ENCODE measurements at places on chromosomes 6 and 20.

- no peak overlapping the region for H3K27ac ChIP-seq
- no peak for DNase-seq
- no peaks in the 10 kb centered on the region for H3K36me3 ChIP-seq
- H3K4me1 ChIP-seq = no peaks in the 10 kb centered on the region
- no peak overlapping the region for H3K4me3 ChIP-seq
These were observed 117.5 kb downstream of the FLRT3 start for GRCh38 chr20:14219801-14220461.

GRCh38 chr6:44593539-44593944 lies 206.0 kb downstream of the CDC5L start:
- no peak for DNase-seq
- no peaks in the 10 kb centered on the region for H3K36me3 ChIP-seq
- no peak overlapping the region for H3K4me3 ChIP-seq
- H3K27me3 ChIP-seq = no peaks in the 10 kb centered on the region
- H3K27ac ChIP-seq = no peak overlapping the region
- no peaks in the 10 kb centered on the region for H3K4me1 ChIP-seq

GRCh38 chr6:20778912-20779311 lies 244.7 kb downstream of the CDKAL1 start:
- H3K27ac ChIP-seq = no peak overlapping the region
- no peaks in the 10 kb centered on the region for H3K27me3 ChIP-seq
- DNase-seq = no peak
- H3K36me3 ChIP-seq = no peaks in the 10 kb centered on the region
- H3K4me1 ChIP-seq = no peaks in the 10 kb centered on the region
- no peak overlapping the region for H3K4me3 ChIP-seq

- no peaks in the 10 kb centered on the region for H3K36me3 ChIP-seq
- no peak overlapping the region for H3K4me3 ChIP-seq
- peak; percentile 63 for DNase-seq
- no peaks in the 10 kb centered on the region for H3K27me3 ChIP-seq
- H3K27ac ChIP-seq = no peak overlapping the region
These were observed 65.7 kb upstream of the TOP1 start for GRCh38 chr20:40962733-40963504.

DNA sequence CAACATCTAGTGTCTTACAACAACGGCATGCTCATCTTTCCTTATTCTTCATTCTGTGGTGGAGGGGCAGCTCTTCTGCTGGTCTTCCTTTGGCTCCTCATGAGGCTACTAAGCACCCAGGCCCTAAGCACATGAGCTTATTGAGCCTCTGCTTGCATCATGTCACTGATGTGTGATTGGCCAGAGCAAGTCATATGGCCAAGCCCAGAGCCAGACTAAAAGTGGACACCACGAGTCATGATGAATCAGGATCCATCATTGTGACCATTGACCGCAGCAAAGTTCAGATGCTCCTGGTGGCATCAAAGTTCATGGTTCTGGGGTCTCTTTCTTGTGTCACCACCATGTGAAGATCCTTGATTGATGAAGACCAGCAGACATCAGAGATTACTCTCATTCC lies 192.0 kb upstream of the FOXA2 start:
- H3K27ac ChIP-seq = no peak overlapping the region
- no peak for DNase-seq
- no peaks in the 10 kb centered on the region for H3K27me3 ChIP-seq
- no peak overlapping the region for H3K4me3 ChIP-seq

GRCh38 chr20:31708736-31709534 lies 13.7 kb downstream of the BCL2L1 start:
- no peaks in the 10 kb centered on the region for H3K27me3 ChIP-seq
- peak overlapping the region; percentile 99 for H3K27ac ChIP-seq
- H3K4me1 ChIP-seq = peaks cover 100% of the 10 kb centered on the region
- DNase-seq = no peak
- peaks cover 23% of the 10 kb centered on the region for H3K36me3 ChIP-seq

- no peak for DNase-seq
- no peaks in the 10 kb centered on the region for H3K36me3 ChIP-seq
- H3K27me3 ChIP-seq = no peaks in the 10 kb centered on the region
- peaks cover 7% of the 10 kb centered on the region for H3K4me1 ChIP-seq
These were observed 42.7 kb upstream of the EZR start for GRCh38 chr6:158861686-158862381.

- no peak overlapping the region for H3K4me3 ChIP-seq
- no peak for DNase-seq
- H3K27ac ChIP-seq = no peak overlapping the region
- no peaks in the 10 kb centered on the region for H3K4me1 ChIP-seq
- peaks cover 53% of the 10 kb centered on the region for H3K36me3 ChIP-seq
- H3K27me3 ChIP-seq = no peaks in the 10 kb centered on the region
These were observed 125.7 kb downstream of the ZMYND8 start for GRCh38 chr20:47230811-47231256.
